ENCODE measurements at places on chromosomes 4 and X.

- no peak for DNase-seq
These were observed 740.1 kb upstream of the PITX2 start for GRCh38 chr4:111362941-111363361.

DNA sequence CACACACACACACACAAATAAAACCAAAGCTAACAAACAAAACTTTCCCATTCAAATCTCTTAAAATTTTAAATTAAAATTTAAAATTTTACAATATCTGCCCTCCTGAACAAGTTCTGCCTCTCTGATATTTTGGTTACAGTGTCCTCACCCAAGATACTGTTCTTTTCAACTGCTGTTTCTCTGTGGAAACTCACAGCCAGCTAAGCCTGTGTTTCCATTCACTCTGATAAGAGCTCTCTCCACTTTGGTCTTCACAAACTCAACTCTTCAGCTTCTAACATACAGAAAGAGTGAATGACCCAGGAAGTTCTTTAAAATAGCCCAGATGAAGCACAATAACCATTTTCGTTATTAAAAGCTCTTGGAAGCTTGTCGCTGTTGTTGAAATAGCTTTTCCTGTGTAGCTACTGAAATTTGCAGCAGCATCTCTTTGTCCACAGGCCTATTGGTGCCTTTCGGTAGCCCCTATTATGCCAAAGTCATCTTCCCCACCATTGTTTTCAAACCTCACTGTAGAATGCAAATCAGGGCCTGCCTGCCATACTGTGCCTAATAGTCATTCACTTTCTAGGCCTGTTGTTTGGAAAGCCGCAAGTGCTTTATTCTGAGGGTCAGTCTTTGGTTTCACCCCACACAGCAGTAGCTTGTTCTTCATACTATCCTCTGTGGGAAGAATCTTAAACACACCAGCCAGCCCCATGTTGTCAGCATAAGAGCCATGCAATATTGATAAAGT, 19.4 kb downstream of the INPP4B start:
- no peak for DNase-seq

DNA sequence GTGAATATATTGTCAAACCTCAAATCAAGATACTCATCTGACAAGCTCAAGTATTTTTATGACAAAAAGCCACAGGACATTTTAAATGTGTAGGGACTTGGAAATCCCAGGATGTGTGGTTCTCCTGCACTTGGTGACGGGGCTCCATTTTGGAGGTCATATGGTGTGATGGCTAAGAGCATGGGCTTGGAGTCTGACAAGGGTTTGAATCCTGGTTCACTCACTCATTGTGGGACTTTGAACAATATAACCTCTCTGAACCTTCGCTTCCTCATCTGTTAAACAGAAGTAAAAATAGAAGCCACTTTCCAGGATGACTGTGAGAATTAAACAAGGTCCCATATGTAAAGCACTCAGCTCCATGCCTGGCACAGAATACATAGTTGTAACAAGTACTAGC, 99.6 kb downstream of the SMIM20 start:
- DNase-seq = no peak

- DNase-seq = no peak
These were observed 193.5 kb upstream of the PITX2 start for GRCh38 chr4:110816367-110816766.

DNA sequence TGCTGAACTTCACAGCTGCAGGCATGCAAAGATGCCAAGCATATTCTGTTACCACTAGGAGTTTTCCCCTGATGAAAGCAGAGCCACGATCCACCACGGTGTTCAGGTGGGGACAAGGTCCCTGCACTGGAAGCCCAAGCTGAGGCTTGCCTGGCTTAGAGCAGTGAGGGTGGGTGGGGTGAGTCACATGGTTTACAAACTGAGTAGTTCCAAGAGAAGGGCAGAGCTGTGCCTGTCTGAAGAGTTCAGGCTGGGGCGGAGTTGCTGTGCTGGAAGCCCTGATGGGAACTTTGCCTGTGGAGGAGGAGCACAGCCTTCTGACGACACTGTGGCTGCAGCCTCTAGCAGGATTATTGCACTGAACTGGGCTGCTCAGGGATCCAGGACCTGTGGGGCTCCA, 45.5 kb downstream of the FAM9B start:
- DNase-seq = no peak

DNA sequence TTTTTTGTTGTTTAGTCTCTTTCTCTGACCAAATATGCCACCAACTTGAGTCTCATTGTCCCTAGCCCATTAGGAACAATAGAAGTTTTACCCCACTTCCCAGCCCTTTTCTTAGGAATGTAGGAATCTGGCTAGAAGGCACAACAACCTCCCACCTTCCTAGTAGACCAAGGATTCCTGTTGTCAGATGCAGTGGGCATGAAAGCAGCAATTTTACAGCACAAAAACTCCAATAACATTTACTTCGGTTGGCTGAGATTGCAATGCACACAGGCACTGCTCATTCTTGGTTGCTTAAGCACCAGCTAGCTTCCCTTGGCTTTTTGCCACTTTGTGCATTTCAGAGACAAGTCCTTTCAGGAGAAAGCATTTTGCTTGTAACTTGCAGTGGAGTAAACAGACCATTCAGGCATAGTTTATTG, 312.8 kb downstream of the TENM3 start:
- no peak for DNase-seq

DNA sequence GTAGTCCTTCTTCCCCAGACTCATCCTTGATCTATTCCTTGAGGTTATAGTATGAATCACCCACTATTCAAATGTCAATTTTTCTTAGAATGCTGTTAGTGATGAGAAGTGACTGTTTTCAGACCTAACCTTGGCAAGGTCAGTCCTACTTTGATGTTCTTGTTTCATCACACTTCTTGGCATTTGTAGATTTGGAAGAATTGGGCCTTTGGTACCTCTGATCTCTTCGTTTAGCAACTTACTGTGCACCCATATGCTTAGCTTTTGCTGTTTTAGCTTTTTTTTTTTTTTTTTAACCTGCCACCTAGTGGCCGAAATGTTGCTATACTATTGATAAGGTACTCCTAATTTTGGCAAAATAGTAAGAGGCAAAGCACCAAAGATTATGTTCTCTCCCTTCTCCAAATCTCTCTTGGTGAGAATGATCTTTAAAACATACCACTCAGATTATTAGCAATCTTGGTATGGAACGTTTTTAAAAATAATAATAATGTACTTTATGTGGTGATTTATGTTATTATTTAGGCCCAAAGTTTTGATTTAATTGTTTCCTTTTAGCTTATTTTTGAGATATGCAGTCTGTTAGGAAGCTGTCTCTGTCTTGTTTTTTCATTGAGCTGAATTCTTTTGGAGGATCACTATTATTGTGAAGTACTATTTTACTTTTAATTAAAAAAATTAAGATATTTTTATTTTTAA, 16.6 kb downstream of the DCK start:
- no peak for DNase-seq

DNA sequence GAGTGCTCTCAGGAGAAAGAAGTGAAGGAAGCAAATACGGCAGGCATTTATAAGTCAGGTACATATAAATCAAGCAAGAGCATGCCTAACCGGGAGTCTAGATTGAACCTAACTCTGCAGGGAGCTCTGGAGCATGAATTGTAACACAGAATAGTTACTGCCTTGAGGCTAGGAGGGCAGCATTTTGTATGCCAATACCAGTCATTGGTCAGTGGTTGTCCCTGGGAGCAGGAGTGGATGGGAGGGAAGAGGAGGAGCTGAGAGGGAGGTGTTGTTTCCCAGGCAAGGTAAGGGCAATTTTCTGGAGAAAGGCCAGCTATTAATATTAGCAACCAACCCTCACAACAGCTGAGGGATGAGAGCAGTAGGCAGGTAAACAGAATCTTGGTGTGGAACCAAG, 224.7 kb upstream of the DCAF8L1 start:
- no peak for DNase-seq

DNA sequence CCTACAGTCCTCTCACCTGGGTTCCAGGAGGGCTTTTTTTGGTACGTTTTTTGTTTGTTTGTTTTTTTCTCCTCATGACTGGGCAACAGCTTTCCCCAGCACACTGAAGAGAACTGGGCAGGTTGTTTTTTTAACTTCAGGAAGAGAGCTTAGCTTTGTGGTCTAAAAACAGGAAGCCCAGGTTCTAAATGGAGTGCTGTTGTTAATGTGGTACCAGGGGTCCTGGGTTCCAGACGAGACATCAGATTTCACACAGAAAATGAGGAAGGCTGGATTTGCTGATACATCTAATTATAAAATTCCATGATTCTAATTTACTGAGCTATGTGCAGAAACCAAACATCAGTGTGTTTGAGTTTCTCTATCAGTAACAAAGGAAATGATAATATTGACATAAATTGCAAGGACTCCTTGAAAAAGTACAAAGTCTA, 4.2 kb downstream of the MYOZ2 start:
- DNase-seq = no peak

- DNase-seq = no peak
These were observed 13.3 kb downstream of the YIPF7 start for GRCh38 chr4:44638091-44638490.

DNA sequence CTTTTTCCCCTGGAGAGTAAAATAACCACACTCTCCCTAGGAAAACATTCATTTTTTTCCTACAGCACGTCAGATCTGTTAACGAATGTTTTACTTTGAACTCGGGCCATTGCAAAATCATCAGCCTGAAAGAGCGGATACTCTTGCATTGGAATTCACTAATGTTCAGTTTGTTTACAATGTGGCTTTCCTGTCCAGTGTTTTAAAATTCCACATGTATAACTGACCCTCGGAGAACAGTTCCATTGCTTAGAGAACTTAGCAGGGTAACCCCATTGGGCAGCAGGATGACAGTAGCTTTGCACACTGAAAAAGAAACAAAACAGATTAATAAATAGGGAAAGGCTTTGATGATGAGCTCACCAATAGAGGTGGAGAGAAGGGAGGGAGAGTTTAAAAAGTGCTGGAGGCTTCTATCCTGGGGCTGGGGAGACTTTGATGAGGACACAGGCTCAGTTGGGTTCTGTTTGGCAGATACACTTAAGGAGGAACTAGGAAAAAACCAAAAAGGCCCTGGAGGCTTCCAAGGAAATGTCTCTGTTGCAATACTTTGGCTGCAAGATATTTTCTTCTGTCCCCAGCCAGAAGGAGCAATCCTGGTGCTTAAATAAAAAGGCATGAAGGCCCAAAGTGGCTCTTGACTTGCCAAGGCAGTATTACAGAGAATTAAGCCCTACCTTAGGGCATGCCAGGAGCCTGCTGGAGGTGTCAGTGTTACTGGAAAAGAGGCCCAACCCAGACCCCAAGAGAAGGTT, 143.1 kb downstream of the ARSF start:
- no peak for DNase-seq

DNA sequence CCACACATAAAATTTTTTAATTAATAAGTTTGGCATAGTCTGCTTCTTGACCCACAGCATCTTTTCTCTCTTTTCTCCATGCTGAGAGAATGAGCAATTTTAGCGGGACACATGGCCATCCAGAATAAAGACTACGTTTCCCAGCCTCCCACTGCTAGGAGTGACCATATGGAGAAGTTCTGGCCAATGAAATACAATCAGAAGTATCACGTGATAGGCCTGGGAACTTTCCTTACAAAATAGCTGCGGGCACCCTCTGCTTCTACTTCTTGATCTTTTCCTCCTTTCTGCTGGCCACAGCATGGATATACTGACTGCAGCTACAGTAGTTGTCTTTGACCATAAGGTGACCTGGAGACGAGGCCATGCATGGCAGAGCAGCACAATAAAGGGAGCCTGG, 348.0 kb downstream of the BCOR start:
- DNase-seq = no peak

DNA sequence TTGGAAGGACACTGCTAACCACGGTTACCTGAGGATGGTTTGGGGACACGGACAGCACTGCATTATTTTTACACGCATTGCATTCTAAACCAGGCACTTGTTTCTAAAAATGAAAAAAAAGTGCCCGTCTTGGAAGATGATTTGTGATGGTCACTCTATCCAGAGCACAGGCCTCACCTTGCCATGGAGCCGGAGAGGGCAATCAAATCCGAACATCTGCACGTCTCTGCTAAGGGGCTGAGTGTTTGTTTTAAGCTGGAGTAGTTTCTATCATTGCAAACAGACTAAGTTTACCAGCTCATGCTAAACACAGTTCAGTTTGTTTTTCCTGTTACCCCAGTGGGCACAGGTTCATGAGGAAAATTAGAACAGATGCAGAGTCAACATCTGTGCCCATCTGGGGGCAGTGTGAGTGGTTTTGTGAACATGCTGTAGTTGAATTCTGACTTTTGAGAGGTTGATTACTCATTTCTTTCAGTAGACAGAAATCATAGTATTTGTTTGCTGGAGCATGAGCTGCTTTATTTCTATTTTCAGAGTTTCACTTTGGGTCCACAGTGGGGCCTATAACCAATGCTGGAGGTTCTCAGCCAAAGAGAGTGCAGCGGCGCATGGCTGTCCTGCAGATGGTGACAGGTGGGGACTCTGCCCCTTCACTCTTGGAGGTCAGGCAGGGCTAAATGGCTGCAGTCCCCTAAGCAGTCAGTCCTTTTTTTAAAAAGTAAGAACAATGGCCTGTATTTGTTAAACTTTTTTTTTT, 65.4 kb upstream of the ENPP6 start:
- DNase-seq = no peak

DNA sequence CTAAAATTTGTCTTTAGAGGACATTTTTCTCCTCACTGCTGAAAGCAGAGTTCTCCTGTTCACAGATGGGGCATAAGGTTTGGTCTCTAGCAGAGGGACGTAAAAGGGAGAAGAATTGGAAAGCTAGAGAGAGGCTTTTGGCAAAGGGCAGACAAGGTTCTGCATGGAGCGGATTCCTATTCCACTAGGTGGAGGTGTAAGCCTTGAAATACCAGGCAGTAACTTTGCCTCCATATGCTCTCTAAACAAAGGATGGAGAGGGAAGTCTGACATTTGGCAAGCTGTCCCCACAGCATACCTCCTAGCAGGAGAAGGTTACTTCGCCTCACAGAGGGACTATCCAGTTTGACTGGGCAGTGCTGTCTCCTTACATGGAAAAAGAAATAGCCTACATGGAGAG, 174.7 kb downstream of the DACH2 start:
- DNase-seq = no peak

DNA sequence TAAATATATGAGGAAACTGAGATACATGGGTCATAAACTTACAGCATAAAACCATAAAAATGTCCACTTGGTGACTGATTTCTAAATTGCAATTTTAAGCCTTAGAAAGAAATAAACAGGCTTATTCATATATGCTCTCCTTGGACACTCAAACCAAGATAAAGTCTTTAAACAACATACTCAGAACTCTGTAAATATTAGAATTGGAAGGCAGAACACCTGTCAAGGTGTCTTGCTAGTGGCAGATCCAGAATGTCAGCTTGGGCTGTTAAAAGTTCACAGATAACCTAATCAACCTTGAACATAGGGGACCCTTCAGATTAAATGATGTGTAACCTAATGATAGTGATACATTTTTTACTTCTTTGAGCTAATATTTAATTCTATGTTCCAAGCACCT, 208.1 kb upstream of the ARSJ start:
- no peak for DNase-seq

DNA sequence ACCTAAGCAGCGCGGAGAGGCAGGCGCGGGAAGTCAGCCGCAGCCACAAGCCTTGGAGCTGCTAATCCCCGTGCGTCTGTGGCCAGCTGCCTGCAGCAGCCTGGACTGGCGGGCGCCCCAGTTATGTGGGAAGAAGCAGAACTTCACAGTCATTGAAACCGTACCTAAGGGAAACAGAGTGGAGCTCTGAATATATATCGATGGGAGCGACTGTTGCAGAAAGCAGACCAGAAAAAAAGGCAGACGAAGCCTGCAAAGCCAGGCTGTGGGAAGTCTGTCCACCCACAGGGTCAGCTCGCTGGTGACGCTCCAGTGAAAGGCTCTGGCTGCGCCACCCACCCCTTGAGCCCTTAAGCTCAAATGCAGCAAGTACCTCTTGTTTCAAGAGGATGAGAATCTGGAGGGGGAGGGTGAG, 24.7 kb downstream of the KCNE5 start:
- DNase-seq = no peak

Data from activated T-helper 1 cell treated with anti-CD3 and anti-CD28 coated beads, Interleukin-12 subunit alpha, Interleukin-12 subunit beta, Interleukin-2, Interleukin-4 antibody, amounts not matched to agents 30 ng/mL and 10 ng/mL and 1 ng/mL, durations not matched to agents 14 hours and 24 hours and 36 hours (primary cell).